Lung (tissue), 17 donors: ENCODE measurements at places on chromosomes 13 and 19. TPM values are rescaled to one million over a fixed set of nuclear protein-coding genes. Genes with fewer than 3 reads are reported as not detected.

Gene LRG1
- total RNA-seq = 14.4 TPM

Gene ACER1
- total RNA-seq = not detected

Gene SCEL
- 30.9 TPM for total RNA-seq

Gene URAD
- not detected for total RNA-seq
